Activated effector memory CD4-positive, alpha-beta T cell treated with anti-CD3 and anti-CD28 coated beads, Interleukin-2, amount 50 U/mL, for 16 hours (primary cell): ENCODE measurements at places on chromosomes 5 and 9.
A peak's percentile ranks its signal among the peaks of the same experiment; 100 is the strongest.

DNA sequence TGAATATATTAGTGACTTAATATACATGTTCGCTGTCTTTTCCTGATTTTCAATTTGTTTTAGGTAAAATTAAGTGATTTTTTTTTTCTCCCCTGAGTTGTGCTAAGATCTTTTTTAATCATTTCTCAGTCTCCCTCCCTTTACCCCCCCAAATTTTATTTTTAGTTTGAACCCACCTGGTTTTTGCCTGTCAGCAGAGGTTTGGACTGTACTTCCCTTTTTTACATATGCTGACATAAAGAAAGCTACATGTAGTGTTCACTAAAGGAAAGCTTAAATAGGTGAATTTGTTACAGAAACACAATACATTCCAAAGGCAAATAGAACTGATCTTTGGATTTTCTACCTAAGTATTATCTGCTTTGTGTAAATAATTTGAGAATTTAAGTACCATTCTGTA, 82.2 kb downstream of the IPO11 start:
- no peak for DNase-seq

GRCh38 chr5:114999176-114999575, 170.5 kb downstream of the TRIM36 start:
- DNase-seq: no peak

DNA sequence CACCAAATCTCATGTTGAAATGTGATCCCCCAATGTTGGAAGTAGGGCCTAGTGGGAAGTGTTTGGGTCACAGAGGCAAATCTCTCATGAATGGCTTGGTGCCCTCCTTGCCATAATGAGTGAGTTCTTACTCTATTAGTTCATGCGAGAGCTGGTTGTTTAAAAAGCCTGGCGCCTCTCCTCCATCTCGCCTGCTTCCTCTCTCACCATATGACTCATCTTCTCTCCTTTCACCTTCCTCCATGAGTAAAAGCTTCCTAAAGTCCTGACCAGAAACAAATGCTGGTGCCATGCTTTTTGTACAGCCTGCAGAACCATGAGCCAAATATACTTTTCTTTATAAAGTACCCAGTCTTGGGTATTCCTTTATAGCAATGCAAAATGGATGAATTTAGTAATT, 20.9 kb upstream of the ARHGAP26 start:
- no peak for DNase-seq

- peak; percentile 68 for DNase-seq
Observed at GRCh38 chr5:91101600-91102379, 281.3 kb downstream of the ARRDC3 start.

DNA sequence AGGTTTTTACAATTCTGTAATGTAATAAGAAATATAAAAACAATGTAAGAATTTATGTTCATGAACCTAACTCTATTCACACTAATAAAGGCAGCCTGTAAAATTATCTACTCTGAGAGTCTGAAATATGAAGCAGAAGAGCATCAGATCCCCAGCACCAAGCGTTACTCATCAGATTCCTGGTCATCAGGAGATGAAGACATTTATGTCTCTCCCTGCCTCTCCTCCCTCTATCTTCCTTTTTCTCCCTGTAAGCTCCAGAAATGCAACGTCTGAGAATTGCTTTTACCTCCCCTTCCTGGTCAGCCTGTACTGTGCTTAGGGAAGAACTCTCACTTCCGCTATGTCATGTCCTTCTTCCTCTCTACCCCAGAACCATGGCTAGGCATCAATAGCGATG, 114.4 kb upstream of the SLIT3 start:
- no peak for DNase-seq

DNA sequence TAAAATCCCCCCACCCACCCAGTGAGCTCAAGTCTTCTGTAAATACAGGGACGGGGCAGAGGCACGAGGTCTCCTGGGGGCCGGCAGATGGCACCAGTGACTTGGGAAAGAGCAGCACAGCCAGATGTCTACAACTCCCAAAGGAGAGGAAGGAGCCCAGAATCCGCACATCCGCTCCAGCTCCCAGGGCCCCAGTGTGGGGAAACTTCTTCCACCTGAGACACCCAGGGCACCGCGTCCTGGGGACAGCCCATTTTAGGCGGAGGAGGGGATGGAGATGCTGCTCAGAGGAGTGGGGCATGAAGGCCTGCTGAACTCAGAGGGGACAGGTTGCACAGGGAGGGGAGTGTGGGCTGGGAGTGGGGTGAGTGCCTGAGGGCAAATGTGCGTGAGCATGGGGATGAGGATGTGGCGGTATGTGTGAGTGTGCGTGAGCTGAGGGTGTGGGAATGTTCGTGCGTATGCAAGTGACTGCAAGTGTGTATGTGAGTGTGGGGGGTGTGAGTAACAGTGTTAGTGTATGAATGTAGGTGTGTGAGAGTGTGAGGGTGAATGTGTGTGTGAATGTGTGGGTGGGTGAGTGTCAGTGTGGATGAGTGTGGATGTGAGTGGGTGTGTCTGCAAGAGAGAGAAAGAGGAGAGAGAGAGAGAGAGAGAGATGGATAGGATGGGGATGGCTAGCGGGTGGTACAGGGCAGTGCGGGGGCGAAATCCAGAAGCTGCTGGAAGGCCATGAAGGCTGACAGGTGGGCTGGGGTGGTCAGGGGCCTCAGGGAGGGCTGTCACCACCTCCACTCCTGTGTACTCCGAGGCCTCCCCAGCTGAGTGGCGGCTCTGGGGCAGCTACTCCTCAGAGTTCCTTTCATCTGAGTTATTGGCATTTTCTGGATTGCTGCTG, 63.5 kb downstream of the DUSP1 start:
- DNase-seq: no peak

DNA sequence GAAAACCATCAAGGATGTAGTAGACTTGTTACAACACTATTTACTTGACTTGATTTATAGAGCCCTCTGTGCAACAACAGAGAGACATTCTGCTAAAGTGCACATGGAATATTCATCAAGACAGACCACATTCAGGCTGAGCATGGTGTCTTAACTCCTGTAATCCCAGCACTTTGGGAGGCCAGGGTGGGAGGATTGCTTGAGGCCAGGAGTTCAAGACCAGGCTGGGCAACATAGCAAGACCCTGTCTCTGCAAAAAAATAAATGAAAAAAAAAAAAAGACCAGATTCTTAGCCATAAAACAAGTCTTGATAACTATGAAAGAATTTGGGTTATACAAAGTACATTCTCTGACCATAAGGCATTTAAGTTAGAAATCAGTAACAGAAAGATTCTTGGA, 25.3 kb downstream of the DENND4C start:
- no peak for DNase-seq

DNA sequence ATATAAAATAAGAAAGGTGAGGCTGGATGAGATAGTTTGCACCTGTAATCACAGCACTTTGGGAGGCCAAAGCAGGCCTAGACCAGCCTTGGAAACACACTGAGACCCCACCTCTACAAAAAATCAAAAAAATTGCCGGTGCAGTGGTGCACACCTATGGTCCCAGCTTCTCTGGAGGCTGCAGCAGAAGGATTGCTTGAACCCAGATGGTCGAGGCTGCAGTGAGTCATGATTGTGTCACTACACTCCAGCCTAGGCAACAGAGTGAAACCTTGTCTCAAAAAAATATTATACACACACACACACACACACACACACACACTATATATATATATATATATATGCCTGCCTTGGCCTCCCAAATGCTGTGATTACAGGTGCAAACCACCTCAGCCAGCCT, 1.3 kb downstream of the SLC35D2 start:
- no peak for DNase-seq

DNA sequence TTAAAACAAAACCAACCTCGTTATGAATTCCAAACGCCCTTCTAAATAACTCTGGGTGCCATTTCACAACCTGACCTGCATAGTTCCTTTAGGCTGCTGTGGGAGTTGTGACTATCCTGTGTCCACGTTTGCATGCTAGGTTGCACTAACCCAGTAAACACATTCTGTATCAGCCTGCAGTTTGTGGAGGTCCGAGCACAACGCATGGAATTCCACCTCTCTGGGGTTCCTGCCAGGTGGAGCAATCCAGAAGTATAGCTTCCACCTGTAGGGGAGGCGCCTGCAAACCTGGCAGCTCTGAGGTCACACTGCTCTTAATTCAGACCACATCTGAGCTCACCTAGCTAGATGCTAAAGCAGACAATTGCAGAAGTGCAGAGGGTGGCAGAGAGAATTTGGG, 57.2 kb downstream of the MARCHF3 start:
- no peak for DNase-seq

DNA sequence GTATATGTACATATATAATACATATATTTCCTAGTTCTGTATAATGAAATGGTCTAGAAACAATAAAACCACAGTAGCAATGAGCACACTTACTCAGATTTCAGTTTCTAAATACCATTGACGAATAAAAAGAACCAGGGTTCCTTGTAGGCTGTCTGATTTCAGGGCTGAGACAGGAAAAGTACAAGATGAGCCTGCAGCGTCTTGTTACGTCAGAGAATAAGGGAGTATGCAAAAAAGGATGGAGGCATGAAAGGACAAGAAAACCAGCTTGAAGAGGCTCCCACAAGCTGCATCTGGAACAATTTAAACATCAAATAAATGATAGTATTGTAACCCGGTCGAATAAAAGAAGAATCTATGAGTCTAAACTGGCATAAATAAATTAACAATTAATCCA, 17.8 kb upstream of the TIFAB start:
- no peak for DNase-seq

DNA sequence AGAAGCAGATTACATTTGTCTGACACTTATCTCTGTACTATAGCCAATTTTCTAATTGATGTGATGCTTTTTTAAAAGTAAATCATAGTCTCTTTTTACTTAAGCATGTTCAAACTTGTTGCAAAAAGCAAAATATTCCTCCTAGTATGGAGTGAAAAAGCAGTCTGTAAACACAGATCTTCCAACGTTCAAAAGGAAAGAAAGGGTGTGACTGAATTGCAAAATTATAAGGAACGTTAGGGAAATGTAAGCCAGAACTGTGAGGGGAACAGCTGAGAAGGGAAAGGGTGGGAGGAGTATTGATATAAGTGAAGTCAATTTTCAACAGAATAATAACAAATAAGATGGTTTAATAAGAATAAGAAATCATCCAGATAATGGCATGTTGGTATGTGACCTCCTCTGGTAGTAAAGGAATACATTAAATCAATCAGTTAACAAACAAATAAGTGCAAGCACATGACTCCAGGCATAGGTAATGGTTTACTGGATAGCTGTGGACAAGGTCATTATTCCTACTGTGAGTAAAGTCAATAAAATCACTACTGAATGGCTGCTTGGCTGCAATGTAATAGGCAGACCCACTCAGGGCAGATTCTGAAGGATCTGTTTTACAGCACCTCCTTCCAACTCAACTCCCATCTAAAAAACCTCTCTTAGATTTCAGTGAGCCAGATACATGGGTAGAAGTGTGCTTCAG, 239.1 kb upstream of the NMUR2 start:
- DNase-seq: no peak

- DNase-seq: no peak
Observed at GRCh38 chr5:58012102-58012501, 447.8 kb downstream of the PLK2 start.

- peak; percentile 92 for DNase-seq
Observed at GRCh38 chr9:127921557-127922120, 4.8 kb upstream of the ST6GALNAC4 start.

GRCh38 chr9:115137526-115137925, 19.6 kb upstream of the TNC start:
- no peak for DNase-seq

DNA sequence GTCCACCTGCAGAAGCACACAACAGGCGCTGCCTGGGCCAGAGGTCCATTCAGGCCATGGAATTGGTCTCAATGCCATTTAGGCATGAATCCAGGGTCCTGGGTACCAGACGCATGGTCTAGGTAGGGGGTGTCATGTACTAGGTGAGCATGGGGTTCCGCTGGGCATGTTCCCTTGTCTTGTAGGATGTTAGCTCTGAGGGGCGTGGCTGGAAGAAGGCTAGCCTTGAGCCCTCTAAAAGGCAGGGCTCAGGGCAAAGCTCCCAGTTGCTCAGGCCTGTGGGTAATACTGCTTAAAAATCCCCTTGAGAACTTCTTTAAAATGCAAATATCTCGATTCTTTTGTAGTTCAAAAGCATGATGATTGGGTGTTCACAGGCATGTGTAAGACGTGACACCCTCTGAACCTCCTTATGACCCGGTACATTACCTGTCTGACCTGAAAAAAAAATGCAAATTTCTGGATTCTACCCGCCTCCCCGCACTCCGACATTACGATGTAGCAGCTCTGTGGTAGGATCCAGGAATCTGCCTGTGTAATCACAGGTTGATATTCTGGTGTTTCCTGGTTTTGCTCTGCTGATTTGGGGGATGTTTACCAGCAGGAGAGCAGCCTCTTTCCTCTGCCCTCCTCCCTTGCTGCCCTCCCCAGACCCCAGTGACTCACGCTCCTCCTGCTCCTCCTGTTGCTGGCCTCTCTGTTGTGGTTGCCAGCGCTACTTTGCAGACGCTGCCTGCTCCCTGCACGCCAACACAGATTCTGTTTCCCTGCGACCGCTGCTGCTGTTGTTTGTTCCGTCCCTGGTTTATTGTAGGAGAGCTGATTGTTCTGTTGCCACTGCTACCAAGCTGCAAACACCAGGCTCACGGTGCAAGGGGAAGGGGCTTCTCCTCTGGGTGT, 5.7 kb downstream of the TMC1 start:
- peak; percentile 90 for DNase-seq

- DNase-seq: no peak
Observed at GRCh38 chr9:23855873-23856604, 30.0 kb upstream of the ELAVL2 start.

- DNase-seq: no peak
Observed at GRCh38 chr5:132256783-132257130, 739 bp upstream of the PDLIM4 start.

DNA sequence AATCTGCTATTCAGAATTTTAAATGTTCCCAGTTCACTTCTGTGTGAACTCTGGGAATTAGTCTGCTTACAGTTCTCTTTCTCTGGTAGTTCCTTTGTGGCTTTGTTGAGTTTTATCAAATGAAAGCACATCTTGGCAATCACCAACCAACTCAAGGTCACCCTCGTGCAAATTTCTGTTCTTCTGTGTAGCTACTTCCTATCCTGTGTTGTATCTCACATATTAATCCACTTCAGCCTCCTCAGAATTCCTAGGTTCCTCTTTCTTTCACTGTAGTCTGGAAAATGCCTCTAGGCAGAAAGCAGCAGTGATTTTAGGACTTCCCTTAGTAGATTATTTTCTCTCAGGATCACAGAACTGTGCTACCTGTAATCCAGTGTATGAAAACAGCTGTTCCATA, 100.3 kb downstream of the AUH start:
- DNase-seq: no peak

DNA sequence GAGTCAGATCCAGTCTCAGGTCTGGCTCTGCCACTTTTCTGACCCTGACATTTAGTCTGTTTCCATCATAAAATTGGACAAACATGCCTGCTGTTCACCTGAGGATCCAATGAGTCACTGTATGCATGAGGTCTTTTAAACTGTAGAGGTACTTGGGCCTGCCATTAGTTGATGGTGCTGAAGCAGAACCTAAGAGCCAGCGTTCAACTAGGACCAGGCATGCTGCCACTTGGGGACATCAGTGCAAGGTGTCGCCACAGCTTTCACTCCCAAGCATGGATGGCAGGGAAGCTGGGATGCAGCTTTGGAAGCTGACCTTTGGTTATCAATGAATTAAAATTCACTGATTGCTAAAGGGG, 37.1 kb downstream of the NEUROG1 start:
- no peak for DNase-seq

GRCh38 chr5:157658893-157659292, 6.7 kb upstream of the SOX30 start:
- no peak for DNase-seq
